ENCODE measurements at places on chromosomes 4 and X.

- DNase-seq, result no peak
Observed at GRCh38 chr4:1115528-1116293, 2.3 kb upstream of the RNF212 start.

DNA sequence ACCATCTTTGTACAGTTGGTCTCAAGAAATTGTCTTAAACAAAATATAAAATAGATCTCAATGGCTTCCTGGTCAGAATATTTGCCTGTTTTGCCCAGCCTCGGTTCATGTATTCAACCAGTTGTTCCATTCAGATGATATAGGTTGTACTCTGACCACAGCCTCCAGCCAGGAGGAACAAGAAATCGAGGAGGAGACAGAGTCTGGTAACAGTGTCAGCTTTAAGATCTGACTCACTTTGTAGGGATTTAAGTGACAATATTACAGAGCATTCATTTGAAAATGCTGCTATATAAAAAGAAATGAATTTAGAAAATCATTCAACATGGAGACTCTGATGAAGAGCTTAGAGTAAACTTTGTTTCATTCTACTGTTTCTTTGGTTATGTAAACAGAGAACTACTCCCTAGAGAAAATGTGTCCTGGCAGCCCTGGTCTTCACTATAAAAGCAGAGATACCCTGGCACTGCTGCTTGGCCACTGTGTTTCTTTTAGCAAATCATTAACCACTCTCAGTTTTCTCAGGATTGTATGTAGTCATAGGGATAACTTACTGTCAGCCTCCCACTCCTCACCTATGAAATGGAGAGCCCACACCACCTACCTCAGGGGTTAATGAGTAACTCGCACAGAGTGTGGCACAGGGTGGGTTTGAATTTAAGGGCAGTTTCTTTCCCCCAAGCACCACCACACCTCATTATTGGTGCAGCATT, 53.5 kb downstream of the PAGE2 start:
- no peak for DNase-seq

GRCh38 chrX:97039363-97040029, 155.8 kb downstream of the RPA4 start:
- peak; percentile 1 for DNase-seq

GRCh38 chr4:67521506-67521905, 23.8 kb downstream of the CENPC start:
- DNase-seq, result no peak

DNA sequence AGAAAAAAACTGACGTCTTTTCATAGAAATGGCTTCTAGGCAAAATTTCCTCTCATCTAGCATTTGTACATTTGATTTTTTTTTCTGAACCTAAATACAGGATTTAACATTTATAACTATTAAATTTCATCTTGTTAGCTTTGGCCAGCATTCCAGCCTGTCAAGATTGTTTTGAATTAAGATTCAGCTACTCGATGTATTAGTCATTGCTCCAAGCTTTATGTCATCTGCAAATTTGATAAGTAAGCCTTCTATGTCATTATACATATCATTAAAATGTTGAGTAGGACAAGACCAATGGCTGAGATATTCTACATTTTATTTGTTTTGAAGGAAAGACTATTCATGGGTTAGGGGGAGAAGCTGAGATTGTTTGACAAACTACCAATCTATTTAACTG, 46.7 kb downstream of the DDX53 start:
- no peak for DNase-seq

GRCh38 chrX:71216485-71216884, 6.5 kb upstream of the GJB1 start:
- DNase-seq, result no peak

GRCh38 chrX:21905313-21905712, 35.2 kb upstream of the SMS start:
- no peak for DNase-seq

GRCh38 chr4:24117975-24118374, 228.1 kb upstream of the PPARGC1A start:
- DNase-seq, result no peak

- no peak for DNase-seq
Observed at GRCh38 chrX:96707804-96708203, 23.2 kb downstream of the DIAPH2 start.

DNA sequence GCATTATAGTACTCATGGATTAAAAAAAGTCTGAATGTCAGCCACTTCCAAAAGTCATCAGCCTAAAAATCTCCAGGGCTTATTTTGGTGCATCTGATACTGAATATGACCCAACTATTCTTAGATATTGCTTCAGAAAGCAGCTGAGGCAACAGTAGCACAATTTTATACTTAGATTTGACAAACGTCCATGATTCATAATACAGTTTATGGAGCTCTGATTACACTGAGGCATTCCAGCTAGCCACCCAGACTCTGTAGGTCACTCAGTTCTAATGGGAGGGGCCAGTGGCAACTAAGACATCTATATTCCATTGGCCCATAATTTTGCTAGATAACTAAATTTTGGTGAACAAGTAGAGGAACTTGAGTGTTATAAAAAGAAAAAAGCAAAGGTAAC, 10.3 kb downstream of the SPATA4 start:
- DNase-seq, result peak; percentile 68

DNA sequence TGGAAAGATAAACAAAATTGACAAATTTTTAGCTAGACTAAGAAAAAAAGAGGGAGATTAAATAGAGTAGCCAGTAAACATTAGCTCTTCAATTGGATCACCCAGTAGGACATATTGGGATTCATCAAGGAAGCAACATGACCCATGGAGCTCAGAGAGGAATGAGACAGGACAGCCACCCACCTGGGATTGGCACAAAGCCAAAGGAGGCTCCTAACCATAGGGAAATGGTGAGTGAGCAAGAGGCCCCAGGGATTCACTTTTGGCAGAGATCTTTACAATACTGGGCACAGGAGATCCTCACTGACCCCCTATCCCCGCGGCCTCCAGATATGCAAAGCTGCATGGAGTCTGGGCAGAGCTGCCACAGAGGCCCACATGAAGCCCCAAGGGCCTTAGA, 34.8 kb upstream of the CXCL6 start:
- DNase-seq, result no peak

- peak; percentile 20 for DNase-seq
Observed at GRCh38 chrX:40177117-40177430, 79.3 kb upstream of the BCOR start.

DNA sequence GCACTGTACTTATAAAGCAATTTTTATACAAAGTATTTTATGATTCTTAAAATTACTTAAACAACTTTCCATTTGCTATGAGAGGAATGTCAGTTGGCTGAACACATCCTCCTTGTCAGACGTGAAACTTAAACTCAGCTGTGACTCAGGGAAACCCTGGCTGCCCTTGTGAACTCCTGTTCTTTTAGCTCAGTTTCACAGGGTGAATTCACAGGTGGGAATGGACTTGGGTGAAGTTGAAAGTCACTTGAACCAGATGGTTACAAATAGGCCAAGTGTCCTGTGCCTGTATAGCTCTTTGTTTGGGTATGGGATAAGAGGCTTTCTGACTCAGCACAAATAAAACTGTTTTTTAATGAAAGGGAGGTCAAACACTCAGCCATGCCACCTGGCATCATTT, 67.4 kb upstream of the FAM47B start:
- DNase-seq, result peak; percentile 29

GRCh38 chr4:184451726-184452125, 22.6 kb downstream of the IRF2 start:
- DNase-seq, result no peak

- no peak for DNase-seq
Observed at GRCh38 chrX:153423652-153424051, 12.4 kb downstream of the ZFP92 start.

DNA sequence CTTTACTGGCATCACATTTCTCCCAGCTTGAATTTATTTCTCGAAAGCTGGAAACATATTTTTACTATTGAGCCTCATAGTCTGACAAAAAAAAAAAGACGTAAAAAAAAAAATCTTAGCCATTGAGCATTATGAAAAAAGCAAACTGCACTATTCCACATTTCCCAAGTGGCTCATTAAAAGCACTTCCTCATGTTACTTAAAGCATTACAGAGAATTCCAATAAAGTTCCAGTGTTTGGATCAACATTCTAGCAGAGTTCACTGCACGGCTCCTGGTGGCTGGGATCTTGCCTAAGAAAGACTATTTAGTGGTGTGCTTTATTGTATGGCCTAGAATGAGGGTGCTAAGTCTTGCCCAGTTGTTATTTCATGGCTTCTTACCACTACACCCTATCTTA, 476.2 kb downstream of the PPARGC1A start:
- no peak for DNase-seq

DNA sequence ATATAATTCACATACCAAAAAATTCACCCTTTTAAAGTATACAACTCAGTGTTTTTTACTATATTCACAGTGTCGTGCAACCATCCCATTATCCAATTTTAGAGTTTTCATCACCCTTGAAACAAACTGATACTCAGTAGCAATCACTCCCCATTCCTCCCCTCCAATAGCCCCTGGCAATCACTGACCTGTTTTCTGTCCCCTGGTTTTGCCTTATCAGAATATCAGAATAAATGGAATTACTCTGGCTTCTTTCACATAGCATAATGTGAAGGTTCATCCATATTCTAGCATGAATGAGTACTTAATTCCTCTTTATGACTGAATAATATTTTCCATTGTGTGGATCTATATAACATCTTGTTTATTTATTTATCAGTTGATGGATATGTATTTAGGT, 153.2 kb downstream of the AASDH start:
- DNase-seq, result no peak
